ENCODE measurements at places on chromosomes 2 and 18.
A peak's percentile ranks its signal among the peaks of the same experiment; 100 is the strongest.

DNA sequence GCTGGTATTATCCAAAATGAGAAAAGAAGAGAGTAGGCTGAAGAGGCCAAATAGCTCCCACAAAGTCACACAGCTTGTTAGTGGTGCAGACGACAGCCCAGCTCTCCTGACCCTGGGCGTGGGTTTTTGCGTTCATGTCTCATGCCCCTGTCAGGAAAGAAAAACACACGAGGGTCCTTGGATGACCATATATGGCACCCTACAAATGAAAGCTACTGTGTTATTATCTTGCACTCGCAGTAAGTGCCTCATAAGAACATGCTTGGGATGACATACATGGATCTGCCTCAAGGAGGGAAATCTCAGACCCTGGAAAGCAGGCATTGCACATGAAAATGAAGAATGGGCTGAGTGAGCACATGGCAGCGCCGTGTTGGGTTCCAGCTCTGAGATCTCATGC, 89.7 kb downstream of the SEMA4F start:
- DNase-seq: no peak

- no peak for DNase-seq
Measured at GRCh38 chr2:42792583-42793333, at the start of gene HAAO. Gene HAAO, minus strand, starts transcription at chr2:42792583. Its CDS starts 47 bp downstream, at chr2:42792536.

GRCh38 chr2:38485734-38486133, 108.7 kb upstream of the ATL2 start:
- DNase-seq: peak; percentile 78

GRCh38 chr2:168076731-168077130, 170.7 kb downstream of the STK39 start:
- no peak for DNase-seq

DNA sequence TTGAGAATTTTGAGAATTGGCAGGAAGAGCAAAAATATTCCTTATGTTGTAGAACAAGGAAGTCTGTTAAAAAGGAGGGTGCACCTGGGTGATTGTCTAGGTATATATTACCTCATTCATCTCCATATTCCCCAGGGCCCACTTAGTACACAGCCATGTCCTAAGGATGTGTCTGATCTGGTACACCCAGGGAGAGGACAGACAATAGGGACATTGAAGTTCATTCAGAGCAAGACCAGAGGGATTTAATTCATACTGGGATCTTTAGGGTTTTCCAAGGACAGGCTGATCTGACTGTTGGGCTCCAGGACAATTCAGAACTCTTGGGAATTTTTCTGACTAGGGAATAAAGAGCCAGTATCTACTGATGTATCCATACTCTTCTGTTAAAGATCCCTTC, 112.1 kb downstream of the PHLPP1 start:
- no peak for DNase-seq
